Stimulated activated CD4-positive, alpha-beta T cell treated with anti-CD3 and anti-CD28 coated beads, Interleukin-15, amount 100 ng/mL, for 1 hour (primary cell): ENCODE measurements at places on chromosomes 1 and 21.

DNA sequence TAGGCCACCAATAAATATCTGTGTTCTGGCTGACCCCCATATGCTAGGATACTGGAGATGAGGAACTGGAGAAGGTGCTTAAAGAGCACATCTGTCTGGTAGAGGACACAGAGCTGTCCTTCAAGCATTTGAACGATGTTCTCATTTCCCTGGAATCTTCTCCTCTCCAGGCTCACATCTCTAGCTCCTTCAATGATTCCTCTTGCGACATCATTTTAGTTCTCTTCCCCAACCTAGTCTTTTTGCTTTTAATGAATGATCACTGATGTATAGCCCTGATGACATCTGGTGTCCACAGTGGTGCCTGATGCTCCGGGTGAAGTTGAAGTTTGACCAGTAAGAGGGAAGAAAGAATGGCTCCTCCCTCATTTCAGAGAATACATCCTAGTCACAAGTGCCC is 80.8 kb upstream of the UBE2U start:
- no peak for DNase-seq

DNA sequence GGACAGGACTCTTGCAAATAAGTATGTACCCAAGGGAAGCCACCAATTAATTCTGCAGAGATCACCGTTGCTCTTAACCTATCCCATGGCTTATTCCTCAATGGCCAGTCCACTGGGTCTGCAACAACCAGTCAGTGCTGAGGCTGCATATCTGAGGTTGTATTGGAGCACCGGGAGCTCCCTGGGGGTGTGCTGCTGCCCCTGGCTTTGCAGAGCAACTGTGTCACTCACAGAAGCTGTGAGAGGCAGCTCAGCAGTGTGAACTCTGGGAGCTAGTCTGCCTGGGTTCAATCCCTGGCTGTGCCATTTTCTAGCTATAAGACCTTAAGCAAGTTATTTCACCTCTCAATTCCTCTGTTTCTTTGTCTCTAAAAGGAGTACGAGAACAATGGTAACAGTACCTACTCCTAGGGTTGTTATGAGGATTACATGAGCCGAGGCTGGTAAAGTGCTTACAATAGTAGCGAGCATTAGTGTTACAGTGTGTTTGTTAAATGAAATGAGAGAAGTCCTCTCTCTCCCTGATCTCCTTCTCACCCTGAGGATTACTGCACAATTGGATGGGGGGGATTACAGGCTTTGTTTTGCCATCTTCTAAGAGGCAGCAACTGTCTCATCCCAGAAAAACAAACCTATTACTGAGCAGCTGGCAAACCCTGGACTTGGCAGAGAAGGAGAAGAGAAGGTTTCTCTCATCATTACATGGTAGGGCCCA is 3.6 kb downstream of the RXRG start:
- DNase-seq: no peak

DNA sequence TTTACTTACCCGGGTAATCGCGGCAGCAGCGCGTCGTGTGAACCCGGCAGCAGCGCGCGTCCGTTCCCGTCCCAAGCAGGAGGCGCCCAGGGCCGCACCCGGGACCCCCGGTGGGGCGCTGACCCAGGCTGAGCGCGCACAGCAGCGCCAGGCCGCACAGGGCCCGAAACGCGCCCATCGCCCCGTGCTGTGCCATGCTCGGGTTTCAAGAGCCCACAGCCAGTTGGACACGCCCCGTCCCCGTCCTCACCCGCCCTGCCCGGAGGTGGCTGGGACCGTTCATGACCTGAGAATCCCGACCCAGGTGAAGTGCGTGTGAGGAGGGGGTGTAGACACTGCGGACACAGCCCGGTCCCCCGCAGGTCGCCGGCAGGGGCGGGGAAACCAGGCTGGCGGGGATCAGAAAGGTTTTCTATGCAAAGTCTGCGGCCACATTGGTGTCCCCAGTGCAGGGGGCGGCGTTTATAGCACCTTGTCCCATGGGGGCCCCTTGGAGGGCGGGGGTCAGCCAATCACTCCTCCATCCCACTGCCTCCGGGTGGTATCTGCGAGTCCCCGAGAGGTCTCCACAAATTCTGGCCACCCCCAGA is at the start of gene TNFRSF18:
TNFRSF18 (minus strand) TSS at position 217 of the 590 bp plus-strand sequence; CDS start at position 196, 21 bp downstream.
- DNase-seq: peak; percentile 48

- peak; percentile 68 for DNase-seq
These were observed 19.2 kb upstream of the PTTG1IP start for GRCh38 chr21:44892536-44893277.

DNA sequence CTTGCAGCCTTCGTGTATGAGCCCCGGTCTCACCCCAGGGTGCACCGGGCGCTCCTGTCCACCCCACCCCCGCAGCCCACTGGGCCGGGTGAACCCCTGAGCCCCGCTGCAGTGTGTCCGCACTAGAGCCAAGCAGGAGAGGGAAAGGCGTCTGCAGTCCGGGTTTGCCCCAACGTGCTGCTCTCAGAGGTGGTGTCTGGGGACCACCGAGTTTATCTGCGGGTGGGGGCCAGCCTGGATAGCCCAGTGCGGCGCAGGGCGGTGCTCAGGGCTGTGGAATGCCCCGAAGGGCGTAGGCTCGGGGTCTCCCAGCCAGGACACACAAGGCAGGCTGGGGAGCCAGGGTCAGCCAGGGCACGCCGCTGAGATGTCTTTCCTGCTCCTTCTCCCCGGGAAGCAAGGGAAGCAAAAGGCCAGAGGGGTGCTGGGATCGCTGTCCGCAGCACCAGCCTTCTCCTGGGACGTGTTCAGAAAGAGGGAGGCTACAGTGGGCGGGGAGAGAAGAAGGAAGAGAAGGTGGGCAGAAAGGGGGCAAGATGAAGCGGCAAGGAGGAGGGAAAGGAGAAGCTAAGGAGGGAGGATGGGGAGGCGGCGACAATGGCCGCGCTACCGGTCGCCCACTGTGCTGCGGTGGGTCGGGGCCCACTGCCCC is 56.6 kb downstream of the MAB21L3 start:
- DNase-seq: no peak

- no peak for DNase-seq
These were observed 152.0 kb upstream of the IGSF21 start for GRCh38 chr1:17955302-17956285.

DNA sequence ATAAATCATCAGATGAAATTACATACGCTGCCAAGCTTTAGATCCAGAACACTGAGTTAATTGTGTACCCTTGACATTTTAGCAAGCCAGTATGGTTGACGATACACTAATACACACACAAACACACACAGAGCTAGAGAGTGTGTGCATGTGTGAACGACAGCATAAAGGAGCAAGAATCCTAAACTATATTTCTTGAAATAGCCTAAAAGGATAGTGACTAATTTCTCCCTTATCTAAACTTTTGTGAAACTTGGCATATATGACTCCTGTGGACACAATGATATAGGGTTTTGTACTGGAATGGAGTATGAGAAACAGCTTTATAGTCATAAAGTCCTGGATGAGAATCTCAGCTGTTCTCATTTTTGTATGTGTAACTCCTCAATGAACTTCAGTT is 65.1 kb upstream of the DMRTA2 start:
- DNase-seq: no peak
